CD4-positive, alpha-beta memory T cell (primary cell): ENCODE measurements at places on chromosomes 4 and X. TPM values are rescaled to one million over a fixed set of nuclear protein-coding genes. Genes with fewer than 3 reads are reported as not detected.

FAM241A gene
- total RNA-seq: 2.7 TPM

DNA sequence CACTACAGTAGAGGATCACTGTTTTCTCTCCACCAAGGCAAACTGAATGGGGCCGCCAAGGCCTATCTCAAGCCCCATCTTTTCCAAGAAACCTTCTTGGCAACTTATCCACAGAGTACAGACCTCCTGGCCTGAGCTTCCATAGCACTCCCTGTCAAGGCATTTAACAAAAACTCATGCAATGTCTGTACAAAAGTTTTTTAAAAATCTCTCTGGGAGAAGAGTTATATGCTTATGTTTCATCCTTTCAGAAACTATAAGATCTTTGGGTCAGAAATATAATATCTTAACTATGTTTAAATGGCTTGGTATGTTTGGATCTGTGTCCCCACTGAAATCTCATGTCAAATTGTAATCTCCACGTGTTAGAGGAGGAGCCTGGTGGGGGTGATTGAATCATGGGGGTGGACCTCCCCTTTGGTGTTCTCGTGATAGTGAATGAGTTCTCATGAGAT, 13.6 kb downstream of the ADAMTS3 start:
- no peak overlapping the region for H3K27ac ChIP-seq
- H3K27me3 ChIP-seq: no peaks in the 10 kb centered on the region
- no peaks in the 10 kb centered on the region for H3K4me1 ChIP-seq
- no peaks in the 10 kb centered on the region for H3K36me3 ChIP-seq
- no peak overlapping the region for H3K4me3 ChIP-seq

DNA sequence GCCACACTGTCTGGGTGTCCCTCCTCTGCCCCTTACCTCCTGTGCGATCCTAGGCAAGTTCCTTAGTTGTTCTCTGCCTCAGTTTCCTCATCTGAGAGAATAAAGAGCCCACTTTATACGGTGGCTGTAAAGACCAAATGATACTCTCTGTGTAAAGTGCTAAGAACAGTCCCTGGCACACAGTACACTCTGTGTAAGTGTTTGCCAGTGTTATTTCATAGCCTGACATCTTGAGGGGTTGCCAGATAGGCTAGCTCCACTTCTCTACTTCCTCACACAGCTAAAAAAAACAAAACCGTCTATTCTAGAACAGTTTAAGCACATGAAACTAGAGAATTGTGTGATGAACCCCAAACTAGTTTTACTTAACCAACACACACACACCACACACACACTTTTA, 17.1 kb downstream of the SPON2 start:
- no peak overlapping the region for H3K4me3 ChIP-seq
- H3K27me3 ChIP-seq: no peaks in the 10 kb centered on the region
- DNase-seq: no peak
- H3K4me1 ChIP-seq: no peaks in the 10 kb centered on the region
- H3K36me3 ChIP-seq: no peaks in the 10 kb centered on the region

DNA sequence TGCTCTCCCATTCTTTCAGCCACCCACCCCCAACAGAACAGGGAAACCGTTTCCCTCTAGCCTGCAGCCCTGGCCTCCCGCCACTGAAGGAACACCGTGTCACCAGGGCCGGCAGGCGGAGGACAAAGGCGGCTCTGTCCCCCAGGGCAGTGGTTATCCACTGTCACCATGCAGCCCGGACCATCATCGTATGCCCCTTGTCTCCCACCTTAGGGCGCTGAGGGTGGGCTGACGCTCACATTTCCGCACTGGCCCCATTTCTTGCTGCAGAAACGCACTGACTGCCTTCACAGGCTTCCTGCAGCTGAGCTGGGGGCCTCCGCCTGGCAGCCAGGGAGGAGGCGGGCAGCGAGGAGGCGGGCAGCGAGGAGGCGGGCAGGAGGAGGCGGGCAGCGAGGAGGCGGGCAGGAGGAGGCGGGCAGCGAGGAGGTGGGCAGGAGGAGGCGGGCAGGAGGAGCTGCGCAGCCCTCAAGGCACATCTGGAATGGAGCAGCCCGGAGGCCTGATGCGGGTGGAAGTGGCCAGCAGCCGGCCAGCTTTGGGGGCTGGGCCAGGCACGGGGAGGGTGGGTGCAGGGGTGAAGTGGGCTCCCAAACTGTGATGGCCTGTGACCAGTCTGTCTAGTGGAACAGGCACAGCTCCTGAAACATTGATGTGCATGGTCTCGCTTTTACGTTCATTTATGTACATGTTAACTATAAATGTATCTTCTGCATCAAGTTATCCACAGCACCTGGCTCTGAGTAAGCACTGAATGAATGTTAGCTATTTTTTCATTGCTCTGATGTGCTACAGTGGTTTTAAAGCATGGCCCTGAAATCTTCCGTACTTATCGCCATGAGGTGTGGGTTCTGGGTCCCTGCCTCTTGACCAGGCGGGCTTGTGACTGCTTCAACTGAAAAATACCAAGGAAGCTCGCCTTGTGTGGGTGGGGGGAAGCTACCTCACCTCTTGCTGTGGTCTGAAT, 20.6 kb upstream of the KIAA0232 start:
- no peak overlapping the region for H3K27ac ChIP-seq
- no peaks in the 10 kb centered on the region for H3K36me3 ChIP-seq
- no peak for DNase-seq
- no peaks in the 10 kb centered on the region for H3K27me3 ChIP-seq
- no peak overlapping the region for H3K4me3 ChIP-seq
